ENCODE measurements at places on chromosomes 5 and 9.
A peak's percentile ranks its signal among the peaks of the same experiment; 100 is the strongest.

DNA sequence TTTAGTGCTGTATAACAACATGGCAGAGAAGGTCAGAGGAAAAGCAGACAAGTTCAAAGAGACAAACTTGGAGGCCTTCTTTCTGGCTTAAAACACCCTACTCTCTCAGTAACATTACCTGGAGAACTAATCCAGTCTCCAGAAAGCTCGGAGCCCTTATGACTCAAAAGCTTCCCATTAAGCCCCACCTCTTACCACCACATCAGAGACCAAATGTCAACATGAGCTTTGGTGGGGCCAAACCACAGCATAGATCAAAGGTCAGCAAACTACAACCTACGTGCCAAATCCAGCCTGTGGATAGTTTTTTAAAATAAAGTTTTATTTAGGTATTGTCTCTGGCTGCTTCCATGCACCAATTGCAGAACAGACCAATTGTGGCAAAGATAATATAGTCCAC lies 589.9 kb downstream of the DNAH5 start:
- no peak for DNase-seq

DNA sequence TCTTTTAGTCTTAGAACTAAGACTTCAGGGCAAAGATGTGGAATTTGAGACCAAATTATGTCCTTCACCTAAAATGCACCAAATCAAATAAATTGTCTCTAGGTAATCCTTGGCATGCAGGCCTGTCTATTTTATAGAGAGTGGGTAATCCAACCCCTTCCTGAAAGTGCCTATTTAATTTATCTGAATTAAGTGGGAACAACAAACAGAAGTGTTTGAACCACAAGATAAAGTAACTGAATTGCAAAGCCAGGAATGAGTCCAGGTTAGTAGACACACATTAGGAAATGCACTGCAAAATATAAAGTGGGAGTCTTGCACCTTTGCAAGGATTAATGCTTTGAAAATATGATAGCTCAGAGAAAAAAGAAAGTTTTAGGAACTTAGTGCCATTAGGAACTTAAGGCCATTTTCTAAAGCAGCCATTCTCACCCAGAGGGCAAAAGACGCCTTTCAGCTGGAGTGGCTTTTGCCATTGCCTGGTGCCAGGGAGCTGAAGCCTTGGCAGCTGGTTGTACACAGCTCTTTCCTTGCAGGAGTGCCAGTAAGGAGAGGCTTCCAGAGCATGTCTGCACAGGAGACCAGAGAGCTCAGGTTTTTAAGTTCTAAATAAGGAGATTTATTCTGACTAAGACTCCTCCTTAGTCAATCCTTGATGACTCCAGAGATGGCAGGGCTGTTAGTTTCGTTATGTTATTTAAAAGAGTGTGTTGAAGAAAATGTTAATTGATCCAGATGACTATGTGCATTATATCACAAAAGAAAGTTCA lies 151.7 kb upstream of the ELL2 start:
- DNase-seq, result no peak

DNA sequence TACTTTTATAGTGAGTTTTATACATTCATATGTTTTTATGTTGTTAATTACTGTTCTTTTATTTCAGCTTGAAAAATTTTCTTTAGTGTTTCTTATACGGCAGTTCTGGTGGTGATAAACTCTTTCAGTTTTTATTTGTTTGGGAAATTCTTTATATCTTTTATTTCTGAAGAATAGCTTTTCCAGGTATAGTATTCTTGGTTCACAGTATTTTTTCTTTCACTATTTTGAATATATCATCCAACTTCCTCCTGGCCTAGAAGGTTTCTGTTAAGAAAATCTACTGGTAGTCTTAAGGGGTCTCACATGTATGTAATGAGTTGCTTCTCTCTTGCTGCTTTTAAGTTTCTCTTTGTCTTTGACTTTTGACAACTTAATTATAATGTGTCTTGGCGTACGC lies 79.4 kb downstream of the NXNL2 start:
- DNase-seq, result no peak

GRCh38 chr9:120755810-120756434 lies 37.3 kb downstream of the FBXW2 start:
- DNase-seq, result peak; percentile 10

DNA sequence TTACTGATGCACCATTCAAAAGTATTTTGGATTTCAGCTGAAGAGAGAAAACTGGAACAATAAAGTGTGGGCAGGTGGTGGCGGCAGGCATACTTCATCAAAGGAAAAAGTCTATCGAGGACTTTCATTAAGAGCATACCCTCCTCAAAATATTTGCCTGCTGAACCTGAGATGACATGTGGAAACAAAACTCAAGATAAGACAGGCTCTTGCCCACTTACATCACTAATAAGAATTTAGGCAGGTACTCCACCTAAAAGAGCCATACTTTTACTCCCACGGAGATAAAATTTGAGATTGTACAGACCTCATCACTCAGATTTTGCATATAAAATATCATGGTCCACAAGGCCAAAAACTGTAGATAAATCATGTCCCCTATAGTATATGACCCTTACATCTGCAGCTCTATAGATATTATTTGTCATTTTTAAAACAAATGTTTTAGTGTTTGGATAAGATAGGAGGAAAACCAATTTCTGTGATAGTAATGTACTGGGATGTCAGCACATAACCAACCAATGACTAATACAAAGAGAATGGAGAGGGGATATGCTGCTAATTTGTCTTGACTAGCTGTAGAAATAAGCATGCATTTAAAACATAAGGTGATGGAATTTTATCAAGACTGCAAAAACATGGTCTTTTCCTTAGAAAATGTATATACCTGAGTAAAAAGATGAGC lies 730.6 kb upstream of the ZNF608 start:
- no peak for DNase-seq

All from stimulated activated CD8-positive, alpha-beta memory T cell treated with anti-CD3 and anti-CD28 coated beads, Interleukin-4, amount 100 ng/mL, for 1 hour (primary cell).